Epithelial cell of prostate (primary cell): ENCODE measurements at places on chromosomes 1 and 21.

DNA sequence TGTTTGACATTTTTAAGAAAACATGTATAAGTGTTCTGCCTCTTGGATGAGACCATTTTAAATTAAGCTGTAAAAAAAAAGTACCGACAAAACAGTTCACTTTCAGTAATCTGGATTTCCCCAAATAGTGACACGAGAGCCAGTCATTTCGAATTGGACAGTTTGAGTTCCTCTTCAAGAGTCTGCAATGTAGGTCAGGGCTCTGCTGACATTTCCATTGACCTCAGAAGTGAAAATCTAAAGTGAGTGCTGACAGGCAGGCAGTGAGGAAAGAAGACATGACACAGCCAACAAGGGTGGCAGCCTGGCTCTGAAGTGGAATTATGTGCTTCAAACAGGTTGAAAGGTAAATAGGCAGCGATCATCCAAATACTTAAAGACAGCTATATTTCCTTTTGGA is at the start of gene IL23R:
Gene IL23R, plus strand, starts transcription at position 259 of the 400 bp plus-strand sequence. CDS start 1,667 bp downstream, outside the sequence.
- DNase-seq, result no peak

GRCh38 chr1:42171679-42172266 is 7.2 kb upstream of the GUCA2A start:
- DNase-seq, result no peak

- DNase-seq, result no peak
Observed at GRCh38 chr1:233671286-233671685, 57.4 kb downstream of the KCNK1 start.

- DNase-seq, result no peak
Observed at GRCh38 chr21:45816794-45817193, 164.8 kb upstream of the COL6A1 start.

GRCh38 chr1:2073382-2074230 is 23.4 kb downstream of the PRKCZ start:
- DNase-seq, result no peak

- no peak for DNase-seq
Observed at GRCh38 chr1:39955547-39956539, 898 bp downstream of the MFSD2A start.

DNA sequence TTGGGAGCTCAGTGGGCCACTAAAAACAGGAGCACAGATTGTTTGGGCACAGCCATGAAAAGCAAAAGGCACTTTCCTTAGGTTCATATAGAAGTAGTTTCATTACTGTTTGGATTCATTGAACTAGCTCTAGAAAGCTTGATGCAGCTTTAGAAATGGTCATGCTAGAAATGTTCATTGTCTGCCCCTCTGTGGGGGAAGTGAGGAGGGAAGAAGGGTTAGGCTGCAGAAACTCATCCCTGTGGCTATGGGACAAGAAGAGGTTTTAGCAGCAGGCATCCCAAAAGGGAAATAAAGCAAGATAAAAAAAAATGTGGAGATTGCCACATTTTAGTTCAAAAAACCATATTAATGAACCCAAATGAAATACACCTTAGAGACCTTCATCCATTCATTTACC is 359.6 kb upstream of the PTBP2 start:
- no peak for DNase-seq

GRCh38 chr1:221824025-221824424 is 82.1 kb upstream of the DUSP10 start:
- peak; percentile 76 for DNase-seq

DNA sequence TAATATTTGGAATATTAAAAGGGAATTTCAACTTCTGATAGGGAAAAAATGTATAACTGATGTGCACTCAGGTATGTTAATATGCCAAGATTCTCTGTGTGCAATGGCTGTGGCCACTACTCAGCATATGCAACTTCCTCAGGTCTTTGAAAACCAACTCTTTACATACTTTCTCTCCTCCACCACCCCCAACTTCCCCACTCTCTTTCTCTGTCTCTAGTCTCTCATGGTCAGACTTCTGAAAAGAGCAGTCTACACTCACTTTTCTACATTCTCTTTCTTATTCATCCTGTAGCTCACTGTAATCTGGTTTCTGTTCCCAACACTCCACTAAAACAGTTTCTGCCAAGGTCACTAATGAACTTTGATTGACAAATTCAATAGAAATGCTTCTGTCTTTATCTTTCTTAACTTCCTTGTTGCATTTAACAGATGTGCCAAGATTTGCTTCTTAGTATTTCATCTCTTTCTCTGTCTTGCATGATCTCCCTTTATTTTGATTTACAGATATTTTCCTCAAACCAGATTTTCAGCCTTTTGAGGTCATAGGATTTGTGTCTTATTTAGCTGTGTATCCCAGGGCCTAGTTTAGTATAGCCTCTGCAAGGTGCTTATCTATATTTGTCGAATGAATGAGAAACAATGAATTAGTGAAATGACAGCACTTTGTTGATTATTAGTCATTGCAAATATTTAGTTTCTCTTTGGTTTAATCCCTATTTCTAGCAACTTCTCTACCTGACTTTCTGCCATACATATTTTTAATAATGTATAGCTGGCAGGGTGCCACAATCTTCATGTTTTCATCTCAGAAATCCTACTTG is 168.9 kb downstream of the LMO4 start:
- DNase-seq, result no peak

DNA sequence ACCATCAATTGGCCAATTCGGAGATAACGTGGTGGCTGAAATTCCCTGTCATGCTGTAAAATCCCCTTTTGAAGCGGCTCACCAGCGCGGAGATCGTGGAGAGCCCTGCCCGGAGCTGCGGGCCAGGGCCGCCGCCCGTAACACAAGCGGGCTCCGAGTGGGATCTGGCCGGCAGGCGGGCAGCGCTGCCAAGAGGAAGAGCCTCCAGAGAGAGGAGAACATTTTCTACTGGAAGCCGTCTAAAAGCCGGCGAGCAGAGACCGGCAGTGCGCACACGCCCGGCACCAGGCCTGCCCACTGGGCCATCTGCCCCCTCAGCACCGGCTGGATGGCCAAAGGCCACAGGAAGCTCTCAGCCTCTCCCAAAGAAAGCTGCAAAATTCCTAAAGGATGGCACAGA is 15.5 kb downstream of the SSBP3 start:
- no peak for DNase-seq

DNA sequence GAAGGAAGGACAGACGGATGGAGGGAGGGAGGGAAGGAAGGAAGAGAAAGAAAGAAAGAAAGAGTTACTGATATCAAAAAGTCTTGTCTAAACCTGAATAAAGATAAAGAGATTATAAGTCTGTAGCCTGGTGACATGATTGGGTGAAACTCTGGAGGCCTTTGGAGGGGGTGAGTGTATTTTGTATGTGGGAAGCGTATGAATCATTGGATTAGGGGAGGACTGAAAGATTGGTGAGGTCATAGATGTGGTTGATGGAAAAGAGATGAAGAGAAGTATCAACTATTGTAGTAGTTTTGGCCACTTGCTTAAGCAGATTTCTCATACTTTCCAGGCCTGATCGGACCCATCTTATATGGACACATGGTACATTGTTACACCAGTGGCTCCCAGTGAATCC is 11.5 kb upstream of the KCNJ6 start:
- DNase-seq, result no peak

DNA sequence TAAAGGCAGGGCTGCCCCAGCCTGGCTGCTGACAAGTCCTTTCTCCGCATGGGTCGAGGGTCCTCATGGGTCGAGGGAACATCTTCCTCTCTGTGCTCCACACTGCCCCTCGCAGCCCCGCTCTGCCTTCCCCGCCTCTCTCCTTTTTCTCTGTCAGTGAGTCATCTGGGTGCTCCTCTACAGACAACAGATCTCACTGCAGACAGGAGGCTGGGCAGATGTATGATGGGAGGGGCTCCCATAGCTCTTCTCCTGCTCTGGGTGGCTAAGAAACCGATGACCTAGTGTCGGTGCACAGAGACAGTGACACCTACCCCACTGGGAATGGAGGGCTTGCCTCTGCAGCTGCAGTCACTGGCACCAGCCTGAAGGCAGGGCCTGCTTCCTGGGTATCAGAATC is 5.5 kb downstream of the KCNA10 start:
- DNase-seq, result no peak

- DNase-seq, result no peak
Observed at GRCh38 chr21:44527156-44527982, 12.6 kb downstream of the KRTAP10-1 start.

- peak; percentile 3 for DNase-seq
Observed at GRCh38 chr21:27365394-27365793, 398.5 kb upstream of the ADAMTS5 start.

GRCh38 chr1:36108314-36108713 is 16.7 kb downstream of the COL8A2 start:
- DNase-seq, result no peak

- peak; percentile 89 for DNase-seq
Observed at GRCh38 chr1:117795190-117795589, 134.2 kb downstream of the GDAP2 start.

DNA sequence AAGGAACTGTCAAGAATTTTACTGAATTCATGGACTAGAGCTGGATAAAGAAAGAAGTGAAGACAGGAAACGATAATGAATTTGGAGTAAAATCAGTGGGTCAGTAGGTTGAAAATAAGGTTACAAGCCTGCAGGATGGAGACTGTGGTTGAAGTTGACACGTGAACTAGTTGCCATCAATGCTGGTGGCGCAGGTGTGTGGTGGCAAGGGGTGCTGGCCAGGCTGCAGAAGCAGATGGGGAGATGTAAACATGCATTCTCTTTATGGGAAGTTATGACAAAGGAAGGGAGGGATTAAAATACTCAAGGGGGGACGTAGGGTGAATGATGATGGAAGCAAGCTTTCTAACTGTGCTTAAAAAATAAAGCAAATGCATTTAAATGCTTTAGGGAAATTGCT is 263.1 kb downstream of the KCNJ6 start:
- no peak for DNase-seq

DNA sequence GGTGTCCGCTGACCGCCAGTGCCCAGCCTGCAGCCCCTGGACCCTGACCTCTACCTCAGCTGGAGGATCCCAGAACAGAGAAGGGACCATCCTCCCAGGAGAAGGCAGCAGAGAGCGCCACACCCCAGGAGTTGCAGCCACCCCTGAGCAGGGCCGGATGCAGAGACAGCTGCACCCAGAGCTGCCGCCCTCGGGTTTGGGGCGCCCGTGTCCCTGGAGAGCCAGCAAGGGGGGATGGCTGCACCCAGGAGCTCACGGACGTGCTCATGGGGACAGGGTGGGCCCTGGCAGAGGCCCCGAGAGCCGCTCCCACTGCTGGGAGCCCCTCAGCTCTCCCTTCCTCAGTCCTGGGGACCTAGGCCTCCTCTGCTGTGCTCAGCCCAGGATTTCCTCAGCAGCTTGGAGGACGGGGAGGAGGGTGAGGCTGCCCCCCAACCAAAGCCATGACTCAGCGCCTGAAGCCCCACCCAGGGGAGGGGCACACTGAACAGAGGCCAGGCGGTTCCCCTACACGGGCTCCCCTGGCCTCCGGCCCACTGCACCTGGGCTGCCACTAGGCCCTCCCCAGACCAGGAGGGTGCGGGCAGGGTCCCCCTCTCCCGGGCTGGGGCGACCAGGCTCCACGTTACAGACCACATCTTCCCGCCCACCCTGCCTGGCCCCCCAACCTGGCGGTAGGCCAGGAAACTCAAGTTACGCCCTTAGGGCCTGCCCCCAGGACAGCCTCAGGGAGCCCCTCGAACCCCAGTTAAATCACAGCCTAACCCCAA is 2.2 kb downstream of the ACAP3 start:
- DNase-seq, result no peak

GRCh38 chr1:2445162-2445822 is 30.8 kb upstream of the PLCH2 start:
- no peak for DNase-seq

DNA sequence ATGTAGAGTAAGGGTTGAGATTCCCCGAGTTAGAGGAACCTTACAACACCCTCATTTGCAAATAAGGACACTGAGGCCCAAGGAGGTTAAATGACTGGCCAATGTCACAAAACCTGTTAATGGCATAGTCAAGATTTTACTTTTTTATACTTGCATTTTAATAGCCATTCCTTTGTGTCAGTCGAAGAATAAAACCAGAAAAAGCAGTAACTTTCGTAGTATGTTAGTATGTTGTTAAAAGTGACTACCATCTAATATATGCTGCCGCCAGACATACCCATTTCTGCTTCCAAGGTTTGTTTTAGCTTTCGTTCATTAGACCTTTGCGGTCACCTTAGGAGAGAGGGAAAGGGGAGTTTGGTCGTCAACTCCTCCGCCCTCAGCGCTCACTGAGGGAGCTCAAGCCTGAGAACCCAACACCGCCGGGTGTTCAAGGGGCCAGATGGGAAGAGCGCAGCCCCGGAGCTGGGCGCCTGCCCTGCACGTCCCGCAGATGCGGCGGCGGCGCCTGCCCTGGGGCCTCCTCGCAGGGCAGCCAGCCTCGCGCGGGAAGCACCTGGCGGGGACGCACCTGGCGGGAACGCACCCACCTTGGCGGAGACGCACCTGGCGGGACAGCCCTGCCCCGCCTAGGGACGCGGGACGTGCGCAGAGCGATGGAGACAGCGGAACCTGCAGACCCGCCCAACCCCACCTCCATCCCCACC is 466 bp downstream of the VPS26C start:
- no peak for DNase-seq

GRCh38 chr21:38376693-38377092 is 119.9 kb downstream of the KCNJ15 start:
- DNase-seq, result no peak

DNA sequence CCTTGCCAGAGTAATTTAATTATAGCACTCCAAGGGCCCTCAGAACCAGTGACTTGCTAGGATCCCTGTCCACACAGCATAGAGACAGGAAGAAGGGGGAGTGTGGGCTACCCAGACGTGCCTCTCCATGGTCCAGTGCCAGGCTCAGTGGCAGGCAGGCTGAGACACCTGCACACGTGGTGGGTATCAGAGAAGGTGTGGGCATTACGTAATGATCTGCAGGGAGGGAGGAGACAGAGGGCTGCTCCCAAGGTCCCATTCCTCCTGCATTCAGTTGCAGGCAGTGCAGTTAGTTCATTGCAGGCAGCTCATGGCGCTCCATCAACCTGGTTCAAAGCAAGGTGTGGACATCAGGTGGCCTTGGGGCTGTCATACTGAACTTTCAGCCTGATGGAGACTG is 49.9 kb downstream of the C8B start:
- no peak for DNase-seq
